ENCODE measurements at places on chromosomes 12 and 14.

DNA sequence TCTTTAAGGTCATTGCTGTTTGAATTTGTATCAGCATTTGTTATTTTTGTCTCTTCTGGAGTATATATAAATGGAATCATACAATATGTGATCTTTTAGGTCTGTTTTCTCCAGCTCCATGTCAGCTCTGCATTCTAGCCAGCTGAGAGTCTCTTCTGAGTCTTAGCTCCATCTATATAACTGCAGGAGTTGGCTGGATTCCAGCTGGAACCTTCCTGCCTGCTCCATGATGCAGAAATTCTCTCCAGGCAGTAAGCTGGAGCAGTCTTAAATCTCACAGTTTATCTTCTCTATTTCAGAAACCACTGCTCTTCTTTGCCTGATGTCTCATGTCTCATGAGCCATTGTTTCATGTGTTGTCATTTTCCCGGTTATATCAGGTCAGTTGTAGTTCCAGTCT, 827.6 kb downstream of the NRXN3 start:
- peak; percentile 28 for DNase-seq

DNA sequence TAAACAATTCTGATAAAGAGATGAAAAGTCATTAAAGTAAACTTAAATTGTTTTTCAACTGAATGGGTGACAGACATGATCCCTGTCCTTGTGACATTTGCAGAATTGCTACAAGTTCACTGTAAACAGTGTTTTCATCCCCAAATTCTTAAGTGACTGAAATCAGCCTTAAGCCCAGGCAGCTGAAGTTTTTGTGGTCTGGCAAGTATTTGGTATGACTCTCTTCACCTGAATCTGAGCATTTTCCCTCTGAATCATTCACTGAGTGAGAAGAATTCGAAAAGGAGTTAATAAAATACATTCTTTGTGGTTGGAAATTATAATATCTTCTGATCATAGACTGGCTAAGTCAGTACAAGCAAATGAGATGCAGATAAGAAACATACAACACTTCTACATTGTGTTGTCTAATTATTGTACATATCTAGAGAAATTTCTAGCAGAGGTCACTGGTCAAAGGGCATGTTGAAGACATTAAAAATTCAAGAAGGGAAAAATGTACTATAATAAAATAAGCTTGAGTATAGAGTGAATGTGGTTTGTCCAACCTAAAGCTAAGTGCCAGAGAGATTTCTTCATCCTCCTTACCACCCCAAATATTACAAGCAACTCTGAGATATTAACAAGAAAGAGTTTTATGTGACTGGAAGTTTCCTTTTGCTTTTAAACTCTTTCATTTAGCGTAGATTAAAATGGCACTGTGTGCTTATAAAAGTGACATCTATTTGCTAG, 177.8 kb upstream of the DIO2 start:
- no peak for DNase-seq

GRCh38 chr12:16920451-16920850, 314.5 kb upstream of the LMO3 start:
- DNase-seq, result no peak

- peak; percentile 14 for DNase-seq
Measured at GRCh38 chr14:20857630-20858261, 33.4 kb upstream of the RNASE3 start.

- no peak for DNase-seq
Measured at GRCh38 chr14:64081174-64081746, 212.9 kb downstream of the ESR2 start.

GRCh38 chr12:51244269-51244668, 5.6 kb downstream of the DAZAP2 start:
- DNase-seq, result no peak

DNA sequence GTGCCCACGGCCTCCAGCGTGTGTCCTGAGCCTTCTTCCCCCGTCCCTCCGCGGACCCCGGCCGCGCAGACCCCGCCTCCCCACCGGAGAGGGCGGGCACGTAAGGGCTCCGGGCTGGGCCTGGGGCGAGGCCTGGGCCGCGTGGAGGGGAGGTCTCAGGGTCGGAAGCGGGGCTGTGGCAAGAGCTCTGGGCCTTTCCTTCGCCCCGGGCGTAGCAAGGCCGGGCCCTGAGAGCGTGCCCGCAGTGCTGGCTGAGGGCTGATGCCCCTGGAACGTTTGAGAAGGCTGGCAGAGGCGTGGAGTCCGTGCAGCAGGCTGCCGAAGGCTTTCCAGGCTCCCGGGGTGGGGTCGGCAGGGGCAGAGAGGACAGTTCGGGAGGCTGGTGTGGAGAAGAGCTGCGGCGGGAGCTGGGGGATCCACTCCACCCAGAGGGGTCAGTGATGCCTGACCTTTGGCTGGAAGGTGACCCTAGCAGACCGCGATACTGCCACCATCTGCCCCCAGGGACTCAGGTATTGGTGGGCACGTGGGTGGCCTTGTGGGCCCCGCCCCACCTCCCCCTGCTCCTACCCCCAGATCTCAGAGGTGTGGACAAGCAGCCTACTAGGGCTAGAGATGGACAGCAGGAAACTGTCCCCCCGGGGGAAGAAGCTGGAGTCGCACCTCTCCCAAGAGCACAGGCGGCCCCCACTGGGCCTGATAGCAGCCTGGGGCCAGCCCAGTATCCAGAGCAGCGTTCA, 558 bp downstream of the TEX22 start:
- no peak for DNase-seq

DNA sequence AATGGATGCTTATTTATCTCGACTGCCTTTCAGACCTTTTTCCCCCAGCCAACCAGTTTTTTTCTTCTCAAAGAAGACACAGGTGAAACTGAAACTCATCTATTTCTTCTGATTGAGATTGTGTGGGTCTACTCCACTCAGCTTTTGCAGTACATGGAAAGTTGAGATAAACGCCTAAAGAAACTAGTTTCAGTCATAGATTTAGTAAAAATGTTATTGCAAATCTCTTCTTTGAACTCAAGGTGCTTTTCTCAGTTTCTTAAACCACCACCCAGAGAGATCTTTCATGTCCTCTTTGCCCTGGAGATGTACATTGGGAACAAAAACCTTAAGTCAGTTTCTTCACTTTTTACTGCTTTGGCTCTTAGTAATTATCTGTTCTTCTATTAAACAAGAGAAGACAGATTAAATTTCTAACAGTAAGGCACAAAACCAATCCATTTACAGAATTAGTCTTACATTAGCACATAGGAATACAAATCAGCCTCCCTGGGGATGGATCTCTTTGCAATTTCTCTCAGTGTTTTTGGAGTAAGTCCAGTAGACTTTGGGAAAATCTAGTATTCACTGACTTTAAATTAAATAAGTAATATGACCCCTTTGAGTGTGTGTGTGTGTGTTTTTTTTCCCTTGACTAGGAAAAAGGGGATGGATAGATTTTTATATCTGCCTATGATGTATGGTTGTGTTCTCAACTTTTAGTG, 11.6 kb downstream of the FBXW8 start:
- no peak for DNase-seq

GRCh38 chr12:1812650-1813302, 7.6 kb upstream of the LRTM2 start:
- no peak for DNase-seq

GRCh38 chr12:83919081-83919480, 993.5 kb downstream of the SLC6A15 start:
- no peak for DNase-seq

- DNase-seq, result no peak
Measured at GRCh38 chr12:7151532-7151931, 21.4 kb downstream of the CLSTN3 start.

DNA sequence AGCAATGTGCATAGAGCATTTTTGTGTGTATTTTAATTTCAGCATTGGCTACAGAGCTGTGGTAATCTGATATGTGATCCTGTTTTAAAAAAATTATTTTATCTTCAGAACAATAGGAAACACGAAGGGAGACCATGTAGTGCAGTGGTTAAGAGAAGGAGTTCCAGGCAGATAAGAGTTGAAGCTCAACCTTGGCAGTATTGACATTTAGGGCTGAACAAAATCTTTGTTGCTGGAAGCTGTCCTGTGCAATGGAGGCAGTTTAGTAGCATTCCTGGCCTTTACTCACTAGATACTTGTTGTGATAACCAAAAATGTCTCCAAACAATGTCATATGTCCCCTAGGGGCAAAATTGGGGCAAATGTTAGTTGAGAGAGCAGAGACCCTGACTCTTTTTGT, 59.2 kb downstream of the CHST11 start:
- no peak for DNase-seq

DNA sequence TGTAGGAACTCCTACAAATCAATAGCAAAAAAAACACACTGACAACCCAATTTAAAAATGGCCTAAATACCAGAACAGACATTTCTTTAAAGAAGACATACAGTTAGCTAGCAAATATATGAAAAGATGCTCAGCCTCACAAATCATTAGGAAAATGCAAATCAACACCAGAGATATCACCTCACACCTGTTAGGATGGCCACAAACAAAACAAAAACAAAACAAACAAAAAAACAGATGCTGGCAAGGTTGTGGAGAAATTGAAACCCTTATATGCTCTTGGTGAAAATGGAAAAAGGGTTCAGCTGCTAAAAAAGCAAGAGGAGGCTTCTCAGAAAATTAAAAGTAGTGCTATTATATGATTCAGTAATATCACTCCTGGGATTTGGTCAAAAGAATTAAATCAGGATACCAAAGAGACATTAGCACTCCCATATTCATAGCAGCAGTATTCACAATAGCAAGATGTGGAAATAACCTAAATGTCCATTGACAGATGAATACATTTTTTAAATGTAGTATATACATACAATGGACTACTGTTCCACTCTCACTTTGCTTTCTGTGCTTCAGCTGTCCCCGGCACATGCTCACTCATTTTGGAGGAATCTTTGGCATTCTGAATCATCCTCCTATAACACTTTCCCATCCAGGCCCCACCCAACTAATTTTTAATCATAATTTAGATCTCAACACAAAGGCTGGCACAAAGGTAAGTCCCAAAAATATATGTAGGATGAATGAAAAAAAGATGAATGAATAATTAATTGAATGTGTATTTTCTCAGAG, 99.1 kb downstream of the SYT1 start:
- no peak for DNase-seq

DNA sequence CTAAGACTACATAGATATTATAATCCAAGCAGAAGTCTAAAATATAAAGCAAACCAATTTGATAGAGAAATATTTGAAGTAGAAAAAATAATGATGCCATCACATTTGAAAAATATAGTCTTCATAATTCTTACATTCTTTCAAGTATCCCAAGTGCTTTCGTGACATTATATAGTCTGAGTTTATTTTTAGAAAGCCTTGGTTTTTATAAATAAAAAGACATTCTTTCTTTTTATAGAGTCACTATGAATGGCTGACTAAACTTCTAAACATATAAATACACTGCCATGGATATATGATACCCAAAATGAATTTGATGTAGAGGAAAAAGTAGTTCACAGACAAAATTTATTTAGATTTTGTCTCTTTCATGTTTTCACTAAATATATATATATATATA, 135.1 kb upstream of the PDZRN4 start:
- DNase-seq, result no peak

- no peak for DNase-seq
Measured at GRCh38 chr12:131929581-131930456, 743 bp downstream of the PUS1 start.

GRCh38 chr12:42903736-42904135, 314.2 kb upstream of the PRICKLE1 start:
- no peak for DNase-seq

- no peak for DNase-seq
Measured at GRCh38 chr12:123387508-123388176, 3.7 kb downstream of the KMT5A start.
